ENCODE measurements at places on chromosomes 1 and 21.

- peak; percentile 99 for DNase-seq
These were observed 14.1 kb downstream of the HENMT1 start for GRCh38 chr1:108646648-108647269.

GRCh38 chr1:96880626-96881025 is 159.0 kb downstream of the PTBP2 start:
- no peak for DNase-seq

DNA sequence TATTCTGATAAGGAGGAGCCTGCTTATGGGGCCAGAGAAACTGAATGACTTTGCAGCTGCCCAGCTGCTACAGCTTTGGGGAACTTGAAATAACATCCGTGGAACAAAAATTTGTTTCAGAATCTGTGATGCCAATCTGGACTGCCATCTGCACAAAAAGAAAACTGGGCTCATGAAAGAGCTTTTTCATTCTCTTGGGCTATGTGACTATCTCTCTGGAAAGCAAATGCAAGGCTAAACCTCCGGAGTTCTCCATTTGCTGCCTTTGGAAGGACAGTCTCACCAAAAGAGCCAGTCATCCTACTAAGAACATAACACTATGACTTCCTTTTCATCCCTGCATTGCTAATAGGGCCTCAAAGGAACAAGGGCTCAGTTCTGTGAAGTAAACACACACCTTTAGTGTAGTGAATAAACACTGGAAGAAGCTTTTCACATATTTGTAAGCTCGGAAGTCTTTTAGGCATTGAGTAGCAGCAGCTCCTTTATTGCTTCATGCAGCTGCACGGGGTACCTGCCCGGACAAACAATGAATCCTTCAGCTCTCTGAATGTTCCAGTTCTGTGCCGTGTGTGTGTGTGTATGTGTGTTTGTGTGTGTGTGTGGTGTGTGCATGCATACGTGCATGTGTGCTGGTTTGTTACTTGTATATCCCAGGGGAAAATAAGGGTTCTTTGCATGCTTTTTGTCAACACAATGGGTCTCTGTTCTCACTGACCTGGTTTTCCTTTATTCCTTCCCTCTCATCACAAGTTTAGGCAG is 255.5 kb upstream of the SGIP1 start:
- no peak for DNase-seq

- DNase-seq: no peak
These were observed 75.3 kb downstream of the C1orf21 start for GRCh38 chr1:184462155-184462554.

GRCh38 chr1:172177849-172178248 is 242.6 kb upstream of the C1orf105 start:
- no peak for DNase-seq

GRCh38 chr1:193841857-193842256 is 655.4 kb upstream of the B3GALT2 start:
- DNase-seq: no peak

DNA sequence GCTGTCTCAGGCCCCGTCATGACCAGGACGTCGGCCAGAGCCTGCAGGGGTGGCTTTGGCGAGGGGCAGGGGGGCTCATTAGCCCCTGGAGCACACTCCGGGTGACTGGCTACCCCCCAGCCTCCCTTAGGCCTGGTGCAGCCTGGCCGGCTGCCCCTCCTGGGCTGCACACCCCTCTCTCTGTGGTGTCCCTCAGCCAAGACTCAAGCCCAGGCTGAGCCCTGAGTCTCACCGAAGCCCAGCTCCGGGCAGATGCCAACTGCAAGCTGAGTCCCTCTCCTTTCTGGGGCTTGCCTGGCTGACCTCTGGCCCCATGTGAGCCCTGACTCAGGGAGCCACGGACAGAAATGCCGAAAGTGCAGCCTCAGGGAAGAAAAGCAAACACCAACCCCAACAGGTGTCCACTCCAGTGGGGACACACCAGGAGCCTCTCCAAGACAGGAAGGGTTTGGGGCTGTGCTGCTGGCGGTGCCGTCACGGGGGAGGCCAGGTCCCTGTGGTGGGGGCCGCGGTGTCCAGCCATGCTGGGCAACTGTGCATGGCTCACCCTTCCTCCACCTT is 5.3 kb upstream of the IBA57 start:
- no peak for DNase-seq

DNA sequence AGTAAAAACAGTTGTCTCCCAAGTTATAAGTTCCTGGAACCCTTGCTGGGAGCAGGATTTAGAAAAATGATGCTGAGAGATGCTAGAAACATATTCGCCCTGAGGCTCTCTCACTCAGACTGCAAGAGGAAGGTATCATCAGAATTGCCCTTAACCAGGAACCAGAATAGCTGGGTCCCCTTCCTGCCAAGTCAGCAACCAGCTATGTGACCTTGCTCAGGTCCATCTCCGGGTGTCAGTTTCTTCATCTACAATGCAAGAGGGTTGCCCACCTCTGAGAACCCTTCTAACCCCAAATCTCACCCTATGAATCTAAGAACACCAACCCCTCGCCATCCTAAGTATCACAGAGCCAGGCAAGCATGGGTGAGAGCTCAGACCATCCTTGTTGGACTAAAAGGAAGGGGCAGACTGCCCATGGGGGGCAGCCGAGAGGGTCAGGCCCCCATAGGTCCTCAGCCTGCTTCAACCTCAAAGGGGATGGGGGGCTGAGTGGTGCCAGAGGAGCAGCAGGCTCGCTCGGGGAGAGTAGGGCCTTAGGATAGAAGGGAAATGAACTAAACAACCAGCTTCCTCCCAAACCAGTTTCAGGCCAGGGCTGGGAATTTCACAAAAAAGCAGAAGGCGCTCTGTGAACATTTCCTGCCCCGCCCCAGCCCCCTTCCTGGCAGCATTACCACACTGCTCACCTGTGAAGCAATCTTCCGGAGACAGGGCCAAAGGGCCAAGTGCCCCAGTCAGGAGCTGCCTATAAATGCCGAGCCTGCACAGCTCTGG is 390 bp upstream of the S100A9 start:
- DNase-seq: peak; percentile 52

DNA sequence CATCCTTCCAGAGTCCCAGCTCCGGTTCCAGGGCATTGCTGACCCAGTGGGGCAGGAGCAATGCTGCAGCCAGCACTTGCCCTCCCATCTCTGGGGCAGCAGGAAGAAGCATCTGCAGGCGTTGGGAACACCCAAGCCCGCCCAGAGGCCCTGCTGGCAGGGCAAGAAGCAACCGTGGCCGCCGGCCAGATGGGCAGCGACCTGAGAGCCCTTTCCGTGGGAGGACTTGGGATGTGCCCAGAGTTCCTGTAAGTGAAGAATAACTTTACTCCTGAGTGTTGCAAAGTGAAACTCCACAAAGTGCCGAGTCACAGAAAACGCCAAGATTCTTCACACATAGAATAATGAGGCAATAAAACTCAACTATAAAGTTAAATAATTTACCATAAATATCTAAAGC is 46.0 kb downstream of the GRIK3 start:
- DNase-seq: no peak

Measured in Kasumi-1 (cell line).